ENCODE measurements at places on chromosomes 6 and 20.

GRCh38 chr6:36793913-36794712, 45.1 kb downstream of the CPNE5 start:
- DNase-seq: no peak

GRCh38 chr6:106446983-106447382, 86.5 kb downstream of the CRYBG1 start:
- no peak for DNase-seq

DNA sequence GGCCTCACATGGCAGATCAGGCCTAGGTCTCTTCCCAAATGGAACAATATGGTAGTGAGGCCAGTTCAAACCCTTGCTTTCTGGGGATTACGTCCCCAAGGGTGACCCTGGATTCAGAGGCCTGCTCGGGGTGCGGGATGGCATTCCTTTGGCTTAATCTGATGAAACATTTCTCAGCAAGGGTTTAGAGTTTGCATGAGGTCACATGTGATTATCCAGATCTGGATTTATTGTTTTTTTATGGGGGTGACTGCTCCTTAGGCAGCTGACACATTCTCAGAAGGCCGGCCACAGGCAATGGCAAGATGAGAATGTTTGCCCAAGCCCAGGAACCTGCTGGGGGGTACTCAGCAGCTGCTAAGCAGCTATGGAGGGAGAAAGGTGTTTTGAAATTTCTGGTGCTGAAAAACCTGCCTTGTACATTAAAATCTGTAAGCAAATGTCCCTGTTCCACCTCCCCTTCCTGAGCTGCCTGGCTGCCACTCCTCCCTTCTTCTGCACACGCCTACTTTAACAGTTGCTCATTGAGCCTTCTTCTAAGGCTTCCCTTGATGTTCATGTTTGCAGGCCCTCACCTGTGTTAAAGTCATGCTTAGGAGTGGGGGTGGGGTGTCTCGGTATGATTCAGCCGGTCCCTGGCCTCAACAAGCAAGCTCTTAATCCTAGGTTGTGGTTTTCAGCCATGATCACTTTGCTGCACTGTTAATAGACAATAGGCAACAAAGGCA, 37.9 kb upstream of the FUCA2 start:
- no peak for DNase-seq

DNA sequence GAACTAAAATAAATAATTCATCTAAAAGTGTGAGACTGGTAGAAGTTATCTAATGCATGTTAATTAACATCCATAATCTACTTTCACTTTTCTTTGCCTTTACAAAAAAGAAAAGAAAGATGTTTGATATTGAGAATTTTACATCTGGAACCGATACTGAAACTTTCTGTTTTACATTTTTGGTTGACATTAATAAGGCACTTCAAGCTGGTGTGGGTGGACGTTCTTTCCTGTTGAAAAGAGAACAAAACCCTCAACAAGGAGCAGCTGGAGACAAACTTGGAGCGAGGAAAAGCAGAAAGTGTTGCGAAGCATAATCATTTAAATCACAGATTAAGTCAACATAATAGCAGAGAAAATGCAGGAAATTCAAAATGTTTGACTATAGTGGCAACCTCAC, 575.2 kb upstream of the ADGRB3 start:
- DNase-seq: no peak

DNA sequence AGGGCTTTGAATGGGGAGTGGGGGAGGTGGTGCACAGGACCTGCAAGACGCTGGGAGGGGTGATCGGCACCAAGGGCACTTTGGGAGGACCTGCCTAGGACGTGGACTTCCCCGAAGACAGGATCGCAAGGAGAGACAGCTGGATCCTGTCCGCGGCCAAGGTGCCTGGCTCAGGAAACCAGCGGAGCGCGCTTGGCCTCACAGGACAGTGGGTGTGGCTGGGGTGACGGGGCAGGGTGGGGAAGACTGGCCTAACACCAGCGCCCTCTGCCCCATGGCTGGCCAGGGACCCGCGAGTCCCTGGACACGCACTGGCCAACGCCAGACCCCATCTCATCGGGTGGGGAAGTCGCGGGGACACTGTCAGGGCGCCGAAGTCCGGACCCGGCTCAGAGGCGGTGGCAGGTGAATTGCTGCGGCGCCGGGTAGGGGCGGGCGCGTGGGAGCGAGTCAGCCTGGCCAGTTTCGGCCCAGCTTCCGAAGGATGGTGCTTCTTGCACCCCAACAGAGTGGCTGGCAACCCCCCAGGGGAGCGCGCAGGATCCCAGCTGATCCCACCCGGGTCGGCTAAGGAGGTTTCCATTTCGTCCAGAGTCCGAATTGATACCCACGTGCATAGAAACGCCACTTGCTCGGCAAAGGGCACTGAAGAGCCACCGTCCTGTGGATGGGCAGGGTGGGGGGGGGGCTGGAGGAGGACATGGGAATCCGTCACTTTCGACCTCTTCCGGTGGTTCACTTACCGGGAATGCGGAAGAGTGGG, 785 bp upstream of the THBD start:
- no peak for DNase-seq

- DNase-seq: no peak
Measured at GRCh38 chr6:170134471-170135440, 156.1 kb downstream of the DLL1 start.

DNA sequence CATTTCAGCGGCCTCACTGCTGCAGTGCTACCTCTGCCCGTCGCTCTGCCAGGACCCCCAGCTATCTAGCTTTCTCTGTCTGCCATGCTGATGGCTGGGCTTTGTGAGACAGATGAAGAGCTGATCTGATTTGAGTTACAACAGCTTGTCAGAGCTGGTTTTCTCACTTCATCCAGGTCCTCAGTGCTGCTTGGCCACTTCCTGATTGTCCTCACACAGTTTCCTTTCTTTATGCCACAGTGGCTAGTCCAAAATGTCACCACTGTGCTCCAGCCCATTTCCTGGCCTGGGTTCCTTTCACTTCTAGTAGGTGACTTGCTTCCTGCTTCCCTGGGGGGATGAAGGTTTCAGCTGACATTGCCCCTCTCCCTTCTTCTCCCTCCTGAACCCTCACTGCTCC, 35.4 kb downstream of the FNDC1 start:
- DNase-seq: no peak

DNA sequence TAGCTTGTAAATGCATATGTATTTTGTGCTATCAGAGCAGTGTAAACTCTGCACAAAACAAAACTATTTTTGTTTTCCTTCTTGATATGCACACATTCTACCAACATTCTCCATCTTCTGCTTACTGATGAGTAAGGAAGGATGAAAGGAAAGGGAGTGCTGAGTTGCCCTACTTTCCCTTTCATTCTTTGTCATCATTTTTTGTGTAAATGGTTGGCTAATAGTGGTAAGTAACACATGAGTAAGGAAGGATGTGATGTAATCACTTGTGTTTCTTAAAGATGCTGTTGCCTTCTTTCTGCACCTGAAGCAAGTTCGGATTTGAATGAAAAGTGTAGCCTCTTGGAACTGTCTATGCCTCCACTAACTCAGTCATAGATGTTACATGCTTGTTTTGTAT, 4.6 kb upstream of the REV3L start:
- no peak for DNase-seq

DNA sequence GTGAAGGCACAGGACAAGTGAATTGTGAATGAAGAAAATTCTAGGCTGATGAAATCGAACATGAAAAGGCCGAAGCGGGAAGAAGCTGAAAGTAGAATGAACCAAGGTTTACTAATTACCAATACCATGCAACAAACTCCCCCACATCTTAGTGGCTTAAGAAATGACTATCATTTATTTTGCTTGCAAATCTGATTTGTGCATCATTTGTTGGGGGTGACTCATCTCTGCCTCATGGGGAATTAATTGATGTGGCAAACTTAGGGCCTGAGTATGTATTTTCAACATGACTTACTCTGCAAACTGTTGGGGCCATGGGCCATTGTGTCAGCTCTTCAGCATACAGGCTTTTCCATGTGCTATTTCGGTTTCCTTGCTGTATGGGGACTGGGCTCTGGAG, 26.8 kb downstream of the PPP1R14C start:
- no peak for DNase-seq

DNA sequence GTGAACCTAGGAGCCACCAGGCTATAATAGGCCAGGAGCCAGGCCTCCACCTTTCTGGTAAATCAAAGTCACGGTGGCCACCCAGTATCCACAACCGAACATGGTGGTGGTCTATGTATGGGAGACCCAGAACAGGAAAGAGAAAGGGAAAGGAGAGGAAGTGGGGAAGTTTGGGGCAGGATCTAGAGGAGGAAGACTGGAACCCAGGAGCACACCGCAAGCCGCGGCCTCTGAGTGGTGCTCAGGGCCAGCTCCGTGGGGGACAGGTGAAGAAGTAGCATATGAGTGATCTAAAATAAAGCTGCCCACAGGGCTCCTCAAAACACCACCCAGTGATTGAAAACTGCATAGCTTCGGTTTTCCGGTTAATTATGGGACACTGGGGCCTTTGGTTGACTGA, 214.8 kb downstream of the ZDHHC14 start:
- no peak for DNase-seq

GRCh38 chr6:13305791-13306190, 22.5 kb downstream of the TBC1D7 start:
- no peak for DNase-seq

DNA sequence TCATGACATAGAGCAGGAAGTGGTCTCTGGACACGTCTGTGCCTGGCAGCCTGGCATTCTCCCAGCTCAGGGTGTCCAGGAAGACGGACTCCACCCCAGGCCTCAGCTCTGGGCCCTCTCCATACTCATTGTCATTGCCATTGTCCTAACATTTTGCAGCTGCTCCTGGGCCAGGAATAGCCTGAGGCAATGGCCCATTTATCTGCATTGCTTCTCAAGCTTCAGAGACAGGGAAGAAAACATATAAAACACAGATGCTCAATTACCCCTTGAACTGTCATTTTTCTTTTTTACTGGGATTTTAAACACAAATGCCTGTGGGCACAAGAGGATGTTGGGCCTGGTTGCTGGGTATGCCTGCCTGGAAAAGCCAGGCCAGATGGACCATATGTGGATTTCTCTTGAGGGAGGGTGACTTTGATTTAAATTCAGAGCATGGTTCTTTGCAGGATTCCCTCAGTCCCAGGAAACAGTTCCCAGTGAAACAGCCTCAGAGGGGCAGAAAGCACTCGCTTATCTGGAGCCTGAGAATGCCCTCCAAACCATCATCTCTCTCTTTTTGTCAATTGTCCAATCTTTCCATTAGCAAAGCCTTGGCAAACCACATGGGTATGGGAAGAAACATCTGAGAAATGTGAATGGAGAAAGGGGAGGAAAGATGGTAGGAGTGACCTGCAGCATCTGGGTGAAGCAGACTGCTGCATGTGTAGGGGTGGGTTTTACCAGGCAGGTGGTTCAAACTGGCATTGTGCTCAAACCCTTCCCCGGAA, 17.9 kb downstream of the LAMP5 start:
- DNase-seq: no peak

GRCh38 chr6:21900730-21901129, 307.2 kb downstream of the SOX4 start:
- DNase-seq: no peak

DNA sequence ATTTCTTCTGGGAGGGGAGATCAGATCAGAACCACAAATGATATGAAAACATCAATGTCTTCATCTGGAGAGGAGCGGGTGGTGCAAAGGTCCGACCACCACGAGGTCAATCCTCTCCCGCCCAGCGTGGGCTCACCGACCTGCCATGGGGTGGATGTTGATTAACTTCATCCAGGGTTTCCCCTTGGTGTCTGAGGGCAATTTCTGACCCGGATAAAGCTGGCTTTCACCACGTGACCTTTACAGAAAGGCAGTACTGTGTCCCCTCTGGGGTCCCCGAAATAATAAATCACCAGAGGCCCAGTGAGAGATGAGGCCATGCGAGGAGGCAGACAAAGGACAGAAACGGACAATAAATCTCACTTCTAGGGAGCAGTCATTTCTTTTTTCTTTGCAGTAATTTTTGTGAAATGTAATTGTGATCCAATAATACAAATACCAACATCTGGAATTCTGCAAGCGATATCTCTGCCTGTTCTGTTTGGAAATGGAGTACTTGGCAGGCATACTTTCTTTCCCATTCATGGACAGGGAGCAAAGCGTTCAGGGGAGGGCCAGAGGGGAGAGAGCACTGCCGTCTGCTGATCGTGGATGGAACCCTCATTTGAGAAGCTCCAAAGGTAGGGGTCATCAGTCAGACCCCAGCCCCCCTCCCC, 55.1 kb upstream of the APCDD1L start:
- no peak for DNase-seq

- DNase-seq: no peak
Measured at GRCh38 chr20:5969348-5969935, 19.0 kb downstream of the MCM8 start.

DNA sequence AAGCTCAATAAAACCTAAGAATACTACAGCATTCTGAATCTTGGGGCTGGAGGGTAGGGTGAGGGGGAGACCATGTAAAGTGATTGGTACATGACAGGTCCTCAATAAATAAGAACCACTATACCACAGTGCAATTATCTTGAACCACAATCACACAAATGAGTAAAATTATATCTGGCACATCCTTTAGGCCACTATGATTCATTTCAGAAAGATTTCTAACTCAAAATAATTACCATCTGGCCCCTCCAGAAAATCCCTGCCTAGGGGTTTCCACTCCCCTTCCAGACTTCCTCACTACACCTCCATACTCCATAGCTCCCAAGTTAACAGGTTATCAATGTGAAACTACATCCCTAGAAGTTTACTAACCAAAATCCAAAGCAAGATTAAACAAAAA, 19.7 kb downstream of the AKIRIN2 start:
- no peak for DNase-seq

- no peak for DNase-seq
Measured at GRCh38 chr6:41545247-41545702, 906 bp upstream of the FOXP4 start.

DNA sequence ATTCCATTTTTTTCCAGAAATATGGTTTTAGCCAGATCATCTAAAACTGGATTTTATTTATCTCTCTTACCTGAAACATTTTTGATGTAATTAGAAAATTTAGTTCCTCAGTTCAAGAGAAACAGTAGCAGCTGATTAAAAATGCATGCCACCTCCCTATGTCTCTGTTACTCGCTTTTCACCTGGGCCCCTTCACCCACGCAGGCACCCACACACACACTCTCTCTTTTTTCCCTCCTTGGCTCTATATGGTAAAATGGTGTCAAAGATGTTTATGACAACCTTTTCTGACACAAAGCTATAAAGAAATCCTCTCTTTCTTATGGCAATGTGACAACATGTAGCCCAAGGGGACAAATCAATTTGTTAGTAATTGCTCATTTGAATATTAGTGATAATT, 5.8 kb upstream of the SGK1 start:
- DNase-seq: no peak

- no peak for DNase-seq
Measured at GRCh38 chr6:70666706-70667105, 977 bp upstream of the SMAP1 start.

DNA sequence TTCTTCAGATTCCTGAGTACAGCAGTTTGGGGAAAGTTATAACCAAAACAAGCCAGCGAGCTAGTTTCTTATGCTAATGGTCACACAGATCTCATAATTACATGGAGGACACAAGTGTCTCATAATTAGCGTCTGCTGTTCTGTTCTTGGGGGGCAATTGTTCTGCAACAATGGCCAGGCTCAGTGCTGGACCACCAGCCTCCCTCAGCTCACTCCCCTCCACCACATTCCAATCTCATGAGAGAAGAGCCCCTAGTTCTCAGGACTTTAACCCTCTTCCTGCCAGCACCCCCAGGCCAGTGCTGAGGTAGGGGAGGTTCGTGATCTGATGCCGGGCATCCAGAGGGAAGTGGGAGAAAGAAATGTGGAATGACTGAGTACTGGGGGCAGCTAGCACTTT, 20.2 kb upstream of the TOX2 start:
- no peak for DNase-seq

- DNase-seq: peak; percentile 54
Measured at GRCh38 chr6:7467007-7467897, 74.2 kb upstream of the DSP start.

- DNase-seq: peak; percentile 99
Measured at GRCh38 chr6:30742316-30743098, at the start of gene FLOT1. Gene FLOT1 (minus strand): TSS chr6:30742687. CDS start chr6:30742189, 498 bp downstream.

- no peak for DNase-seq
Measured at GRCh38 chr6:151186804-151187330, 52.9 kb upstream of the AKAP12 start.

All from transverse colon (tissue), 4 donors.